ENCODE measurements at places on chromosomes 13 and 19.

DNA sequence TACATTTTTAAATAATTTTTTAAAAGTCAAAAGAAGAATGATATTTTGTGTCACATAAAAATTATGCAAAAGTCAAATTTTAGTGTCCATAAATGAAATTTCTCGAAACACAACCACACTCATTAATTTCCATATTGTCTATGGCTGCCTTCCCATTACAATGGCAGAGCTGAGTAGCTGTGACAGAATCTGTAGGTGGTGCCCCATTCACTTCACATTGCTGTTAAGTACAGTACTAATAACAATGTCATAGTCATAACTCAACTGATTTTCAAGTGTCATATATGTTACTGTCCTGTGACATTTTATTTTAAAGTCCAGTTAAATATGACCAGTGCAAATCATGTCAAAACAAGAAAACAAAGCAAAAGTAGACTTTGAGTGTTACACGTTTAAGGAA lies 114.3 kb downstream of the SPRY2 start:
- DNase-seq: no peak

DNA sequence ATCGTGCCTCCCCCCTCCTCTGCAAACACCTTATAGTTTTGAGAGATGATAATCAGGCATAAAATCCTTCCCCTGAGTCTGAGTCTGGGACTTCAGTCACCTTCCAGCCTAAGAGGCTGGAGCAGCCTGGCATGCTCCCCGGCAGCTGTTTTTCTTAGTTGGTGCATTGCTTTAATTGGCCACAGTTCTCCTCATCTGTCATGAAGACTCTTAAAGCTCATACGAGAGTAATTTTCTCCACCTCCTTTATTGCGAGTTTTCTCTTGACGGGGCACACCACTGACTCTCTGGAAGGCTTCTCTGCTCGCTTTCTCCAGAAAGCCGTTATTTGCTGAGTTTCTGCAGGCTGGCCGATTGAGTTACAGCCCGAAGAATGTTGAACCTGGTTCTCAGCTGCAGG lies 310.5 kb downstream of the ATP8A2 start:
- DNase-seq: no peak

- peak; percentile 76 for DNase-seq
Observed at GRCh38 chr19:46745521-46746280, at the start of gene FKRP. Gene FKRP, plus strand, starts transcription at chr19:46746057. Its CDS starts 9,394 bp downstream, at chr19:46755451.

- DNase-seq: no peak
Observed at GRCh38 chr13:31798189-31798588, 58.9 kb downstream of the RXFP2 start.

DNA sequence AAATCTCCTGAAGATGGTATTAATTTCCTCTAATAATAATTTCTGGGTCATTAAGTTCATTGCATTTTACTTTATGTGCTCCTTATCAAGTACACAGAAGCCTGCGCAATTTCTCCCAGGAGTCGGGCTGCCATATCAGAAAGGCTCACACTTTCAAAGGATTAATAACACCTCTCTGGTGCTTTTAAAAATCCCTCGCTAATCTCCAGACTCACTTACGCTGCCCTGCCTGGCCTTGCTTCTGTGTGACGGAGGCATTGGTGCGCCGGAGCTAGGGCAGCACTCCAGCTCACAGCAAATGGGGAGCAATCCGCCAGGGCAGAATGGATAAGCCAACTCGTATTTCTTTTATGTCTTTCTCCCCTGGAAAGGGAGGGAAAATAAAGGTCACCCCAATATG lies 300.8 kb downstream of the EFNB2 start:
- DNase-seq: no peak

GRCh38 chr13:101289764-101290163 lies 126.5 kb downstream of the NALCN start:
- DNase-seq: no peak

DNA sequence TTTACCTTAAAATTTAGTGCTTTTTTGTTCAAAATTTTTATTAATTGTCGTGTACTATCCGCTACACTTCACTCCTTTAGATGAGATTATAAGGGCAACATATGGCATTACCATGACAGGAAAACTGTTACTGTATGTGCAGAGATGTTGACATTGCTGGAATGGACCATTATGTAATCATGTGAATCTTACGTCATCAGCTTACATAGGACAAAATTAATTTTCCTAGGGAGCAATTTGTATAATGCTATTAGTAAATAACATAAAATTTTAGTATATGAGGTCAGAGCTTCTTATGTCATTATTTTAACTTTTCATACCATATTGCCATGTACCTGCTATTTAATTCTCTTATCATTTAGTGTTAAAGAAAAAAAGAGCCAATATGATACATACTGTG lies 110.4 kb upstream of the KLHL1 start:
- no peak for DNase-seq

GRCh38 chr13:109868578-109869311 lies 82.4 kb upstream of the IRS2 start:
- DNase-seq: no peak

DNA sequence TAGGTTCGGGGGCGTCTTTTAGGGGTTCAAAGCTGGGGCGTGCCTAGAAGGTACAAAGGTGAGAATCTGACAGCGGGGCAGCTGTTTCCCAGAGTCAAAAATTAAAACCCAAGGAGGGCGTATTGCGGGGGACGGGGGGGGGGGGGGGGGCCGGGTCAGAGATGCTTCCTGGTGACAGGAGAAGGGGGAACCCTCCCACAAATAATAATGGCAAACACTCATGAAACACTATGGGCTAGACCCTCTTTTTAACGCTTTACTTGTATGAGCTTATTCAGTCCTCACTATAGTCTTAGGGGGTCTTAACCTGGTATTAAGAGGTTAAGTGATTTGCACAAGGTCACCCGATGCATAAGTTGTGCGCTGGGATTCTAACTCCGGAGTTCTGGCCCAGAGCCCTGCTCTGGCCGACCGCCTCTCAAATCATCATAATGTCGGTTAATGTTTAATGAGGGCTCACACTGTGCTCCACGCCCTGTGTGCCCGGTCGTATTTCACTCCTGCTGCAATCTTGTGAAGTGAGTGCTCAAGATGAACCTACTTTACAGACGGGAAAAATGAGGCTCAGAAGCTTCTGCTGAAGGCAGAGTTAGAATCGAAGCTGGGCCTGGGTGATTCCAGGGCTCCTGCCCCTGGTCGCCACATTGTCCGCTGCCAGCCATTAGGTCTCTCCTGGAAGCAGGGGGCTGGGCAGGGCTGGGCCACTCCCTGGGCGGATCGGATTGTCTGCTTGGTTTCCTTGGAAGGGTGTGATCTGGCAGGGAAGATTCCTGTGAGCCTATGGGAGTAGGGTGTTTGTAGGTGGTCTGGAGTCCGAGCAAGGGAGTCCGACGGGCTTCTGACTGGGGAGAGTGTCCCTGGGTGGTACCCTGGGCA lies 964 bp downstream of the PAK4 start:
- DNase-seq: peak; percentile 31

GRCh38 chr19:39132344-39132969 lies 6.9 kb downstream of the PAK4 start:
- no peak for DNase-seq

DNA sequence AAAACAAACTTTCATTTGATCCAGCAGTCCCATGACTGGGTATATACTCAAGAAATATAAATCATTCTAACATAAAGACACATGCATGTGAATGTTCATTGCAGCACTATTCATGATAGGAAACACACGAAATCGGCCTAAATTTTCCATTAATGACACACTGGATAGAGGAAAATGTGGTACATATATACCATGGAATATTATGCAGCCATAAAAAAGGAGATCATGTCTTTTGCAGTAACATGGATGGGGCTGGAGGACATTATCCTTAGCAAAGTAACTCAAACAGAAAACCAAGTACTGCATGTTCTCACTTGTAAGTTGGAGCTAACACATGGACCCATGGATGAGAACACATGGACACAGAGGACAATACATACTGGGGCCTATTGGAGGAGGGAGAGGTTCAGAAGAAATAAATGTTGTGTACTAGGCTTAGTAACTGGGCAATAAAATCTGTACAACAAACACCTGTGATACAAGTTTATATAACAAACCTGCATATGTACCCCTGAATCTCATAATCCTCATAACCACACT lies 283.6 kb downstream of the LMO7 start:
- DNase-seq: no peak

DNA sequence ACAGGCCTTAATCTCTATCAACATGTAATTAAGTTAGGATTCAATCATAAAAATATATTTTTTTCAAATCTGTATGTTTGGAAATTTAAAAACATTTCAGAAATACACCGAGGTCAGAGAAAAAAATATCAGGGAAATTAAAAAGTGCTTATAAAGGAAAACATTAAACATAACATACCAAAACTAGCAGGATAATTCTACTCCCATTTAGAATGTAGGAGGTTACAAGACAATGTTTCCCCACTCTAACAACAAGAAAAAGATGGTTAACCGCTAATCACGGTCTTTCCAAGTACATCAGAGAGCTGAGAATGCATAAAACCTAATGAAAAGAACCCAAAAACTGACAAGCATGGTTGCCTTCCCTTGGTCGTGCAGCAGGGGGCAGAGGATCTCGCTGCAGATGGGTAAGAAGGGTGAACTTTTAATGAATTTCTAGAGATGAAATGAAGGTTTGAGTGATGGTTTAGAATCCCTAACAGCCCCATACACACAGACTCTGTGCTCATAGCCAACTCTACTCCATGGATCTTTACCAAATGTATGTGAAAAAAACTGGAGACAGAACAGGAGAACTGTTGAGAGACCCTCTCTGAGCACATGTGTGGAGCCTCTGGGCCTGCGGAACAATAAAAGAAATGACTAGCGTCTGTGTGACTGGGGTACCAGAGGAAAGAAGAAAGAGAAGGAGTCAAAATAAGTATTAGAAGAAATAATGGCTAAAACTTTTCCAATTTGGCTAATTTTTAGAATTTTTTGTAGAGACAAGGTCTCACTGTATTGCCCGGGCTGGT lies 51.3 kb upstream of the LSM14A start:
- peak; percentile 71 for DNase-seq

GRCh38 chr19:850221-850978 lies 1.7 kb upstream of the ELANE start:
- DNase-seq: no peak

DNA sequence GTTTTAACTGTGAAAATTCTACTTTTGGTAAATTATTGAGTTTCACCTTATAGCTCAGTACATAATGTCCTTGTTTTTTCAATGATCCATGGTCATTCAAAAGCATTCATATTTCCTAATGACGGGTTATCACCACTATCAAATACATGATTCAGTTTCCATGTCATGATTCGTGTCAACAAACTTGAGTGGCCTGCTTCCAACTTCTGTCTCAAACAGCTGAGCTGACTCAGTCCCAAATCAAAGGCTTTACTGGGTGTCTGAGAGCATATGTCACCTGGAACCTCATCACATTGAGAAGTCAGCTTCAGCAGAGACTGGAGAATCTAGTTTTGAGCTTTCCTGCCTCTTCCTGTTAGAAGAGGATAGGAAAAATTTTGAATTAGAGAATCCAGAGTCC lies 40.3 kb upstream of the SGCG start:
- DNase-seq: no peak

GRCh38 chr19:54561840-54562239 lies 11.8 kb upstream of the LILRA2 start:
- no peak for DNase-seq

- DNase-seq: no peak
Observed at GRCh38 chr13:72341904-72342303, 385.5 kb downstream of the MZT1 start.

GRCh38 chr19:31531326-31531725 lies 182.1 kb upstream of the TSHZ3 start:
- no peak for DNase-seq

- peak; percentile 46 for DNase-seq
Observed at GRCh38 chr13:97018029-97018819, 23.9 kb upstream of the OXGR1 start.

DNA sequence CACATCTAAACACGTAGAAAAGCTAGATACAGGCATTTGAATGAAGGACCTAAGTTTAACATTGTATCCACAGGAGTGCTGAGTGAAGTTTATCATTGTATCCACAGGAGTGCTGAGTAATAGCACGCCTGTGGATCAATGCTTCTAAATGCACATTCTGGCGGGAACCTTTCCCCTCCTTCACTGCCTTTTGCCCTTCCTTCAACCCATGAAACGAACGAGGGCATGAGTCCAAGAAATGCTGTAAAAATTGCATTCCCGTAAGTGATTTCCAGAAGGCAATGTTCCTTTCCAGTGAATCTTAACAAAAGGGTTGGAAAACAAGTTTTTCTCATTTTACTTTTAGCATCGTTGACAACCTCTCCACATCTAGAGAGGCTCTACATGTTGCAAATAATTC lies 88.1 kb downstream of the ZDHHC20 start:
- DNase-seq: no peak

GRCh38 chr19:1947651-1948209 lies 6.8 kb downstream of the CSNK1G2 start:
- DNase-seq: no peak

- no peak for DNase-seq
Observed at GRCh38 chr19:31283701-31284100, 65.5 kb downstream of the TSHZ3 start.

DNA sequence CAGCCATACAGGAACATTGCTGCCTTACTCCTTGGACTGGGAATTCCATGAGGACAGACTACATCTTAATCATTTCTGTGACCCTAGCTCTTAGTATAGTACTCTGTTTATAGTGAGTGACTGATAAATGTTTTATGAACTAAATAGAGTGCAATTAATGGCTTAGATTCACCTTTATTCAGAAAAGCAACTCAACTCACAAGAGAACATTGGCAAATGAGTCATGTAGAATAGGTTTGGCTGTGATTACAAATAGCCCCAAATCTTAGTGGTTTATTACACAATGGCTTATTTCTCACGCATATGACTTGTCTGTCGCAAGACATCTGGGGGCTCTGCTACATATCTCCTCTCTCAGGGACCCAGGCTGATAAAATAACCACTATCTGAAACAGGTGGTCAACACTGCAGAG lies 121.6 kb upstream of the KL start:
- no peak for DNase-seq

- DNase-seq: no peak
Observed at GRCh38 chr13:84873951-84874350, 925.3 kb downstream of the SLITRK6 start.

GRCh38 chr19:14901675-14902260 lies 15.8 kb upstream of the OR7A17 start:
- no peak for DNase-seq

DNA sequence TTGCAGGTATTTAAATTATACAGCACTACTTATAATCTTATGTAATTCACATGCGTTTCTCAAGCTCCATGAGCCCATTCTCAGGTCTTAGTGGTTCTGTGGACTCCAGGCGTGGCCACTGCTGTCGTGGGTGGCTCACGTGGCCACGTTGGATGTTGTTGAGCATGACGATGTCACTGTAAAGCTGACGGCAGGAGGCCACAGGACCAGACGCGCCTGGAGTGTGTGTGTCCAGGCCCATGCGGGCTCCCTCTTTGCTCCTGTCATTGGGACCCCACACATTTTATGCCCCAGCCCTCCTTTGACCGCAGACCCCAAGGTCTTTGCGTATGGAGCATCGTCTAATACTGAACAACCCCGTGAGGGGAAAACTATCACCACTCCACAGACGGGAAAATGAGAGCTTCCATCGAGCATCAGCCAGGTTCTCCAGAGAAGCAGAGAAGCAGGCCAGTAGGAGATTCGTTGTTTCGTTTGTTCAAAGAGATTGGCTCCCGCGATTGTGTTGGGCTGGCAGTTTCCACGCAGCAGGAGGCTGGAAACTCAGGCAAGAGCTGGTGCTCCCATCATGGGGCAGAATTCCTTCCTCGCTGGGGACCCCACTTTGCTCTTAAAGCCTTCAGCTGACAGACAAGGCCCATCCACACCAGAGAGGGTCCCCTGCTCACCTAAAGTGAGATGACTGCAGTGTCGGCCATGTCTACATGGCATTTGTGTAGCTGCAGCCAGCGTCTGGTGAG lies 129.3 kb upstream of the SPACA7 start:
- DNase-seq: no peak

Data from GM13976 (cell line).